CD4-positive, alpha-beta T cell treated with Interleukin-12 subunit alpha and Interleukin-12 subunit beta, for 1 hour (primary cell): ENCODE measurements at places on chromosomes 3 and 15.

DNA sequence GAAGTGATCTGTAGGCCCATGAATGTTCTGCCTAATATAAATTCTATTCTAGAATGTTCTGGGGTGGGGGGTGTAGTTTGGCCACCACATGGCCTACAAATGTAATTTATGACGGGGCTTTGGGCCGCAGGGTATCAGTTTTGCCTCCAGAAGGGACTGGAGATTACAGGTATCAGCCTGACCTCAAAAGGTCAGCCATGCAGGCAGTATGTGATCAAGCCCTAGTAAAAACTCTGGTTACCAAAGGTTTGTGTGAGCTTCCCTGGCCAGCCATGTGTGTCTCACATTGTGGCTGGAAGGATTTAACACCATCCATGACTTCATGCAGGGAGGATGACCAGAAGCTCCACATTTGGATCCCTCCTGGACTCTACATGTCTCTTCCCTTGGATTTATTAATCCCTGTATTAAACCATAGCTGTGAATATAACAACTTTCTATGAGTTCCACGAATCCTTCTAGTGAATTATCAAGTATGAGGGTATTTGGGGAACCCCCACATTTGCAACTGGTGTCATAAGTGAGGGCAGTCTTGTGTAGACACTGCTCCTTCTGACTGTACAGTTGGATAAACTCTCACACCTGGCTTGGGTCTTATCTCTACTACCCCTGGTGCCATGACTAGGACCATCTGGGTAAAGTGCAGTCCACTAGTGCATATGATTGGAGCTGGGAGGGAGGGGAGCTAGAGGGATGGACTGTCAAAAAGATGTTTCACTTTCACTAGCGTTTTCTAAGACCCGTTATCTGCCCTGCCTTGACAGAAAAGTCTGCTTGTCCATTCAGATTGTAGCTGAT, 50.0 kb upstream of the RFX7 start:
- no peak for DNase-seq

DNA sequence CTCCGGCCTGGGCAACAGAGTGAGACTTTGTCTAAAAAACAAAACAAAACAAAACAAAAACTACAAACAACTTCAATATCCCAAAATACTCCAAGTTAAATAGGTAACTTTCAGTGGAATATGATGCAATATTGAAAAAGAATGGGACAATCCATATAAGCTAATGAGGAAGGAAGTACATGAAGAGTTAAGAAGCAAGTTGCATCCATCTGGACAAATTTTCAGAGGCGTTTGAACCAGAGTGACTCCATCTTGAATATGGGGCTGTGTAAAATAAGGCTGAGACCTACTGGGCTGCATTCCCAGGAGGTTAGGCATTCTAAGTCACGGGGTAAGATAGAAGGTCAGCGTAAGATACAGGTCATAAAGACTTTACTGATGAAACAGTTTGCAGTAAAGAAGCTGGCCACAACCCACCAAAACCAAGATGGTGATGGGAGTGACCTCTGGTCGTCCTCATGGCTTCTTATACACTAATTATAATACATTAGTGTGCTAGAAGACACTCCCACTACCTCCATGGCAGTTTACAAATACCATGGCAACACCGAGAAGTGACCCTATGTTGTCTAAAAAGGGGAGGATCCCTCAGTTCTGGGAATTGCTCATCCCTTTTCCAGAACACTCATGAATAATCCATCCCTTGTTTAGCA, 58.1 kb upstream of the LCTL start:
- DNase-seq: no peak

DNA sequence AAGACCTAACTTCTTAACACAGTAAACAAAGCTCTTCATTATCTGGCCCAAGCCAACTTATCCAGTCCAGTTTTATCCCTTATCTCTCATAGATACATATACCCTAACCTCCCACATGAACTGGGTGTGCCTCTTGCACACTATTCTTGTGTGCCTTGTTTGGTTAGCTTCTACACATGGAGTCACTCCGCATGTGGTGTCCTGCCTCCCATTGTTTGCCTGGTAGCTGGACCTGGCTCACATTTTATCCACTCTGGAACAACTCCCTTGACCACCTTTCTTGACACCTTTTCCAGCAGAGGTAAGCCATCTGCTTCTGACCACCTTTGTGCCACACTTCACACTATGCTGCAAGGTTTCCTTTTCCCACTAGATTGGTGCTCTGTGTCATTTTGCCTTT, 15.2 kb downstream of the TIPARP start:
- no peak for DNase-seq

- DNase-seq: no peak
Measured at GRCh38 chr3:14063152-14063551, 61.5 kb downstream of the CHCHD4 start.

DNA sequence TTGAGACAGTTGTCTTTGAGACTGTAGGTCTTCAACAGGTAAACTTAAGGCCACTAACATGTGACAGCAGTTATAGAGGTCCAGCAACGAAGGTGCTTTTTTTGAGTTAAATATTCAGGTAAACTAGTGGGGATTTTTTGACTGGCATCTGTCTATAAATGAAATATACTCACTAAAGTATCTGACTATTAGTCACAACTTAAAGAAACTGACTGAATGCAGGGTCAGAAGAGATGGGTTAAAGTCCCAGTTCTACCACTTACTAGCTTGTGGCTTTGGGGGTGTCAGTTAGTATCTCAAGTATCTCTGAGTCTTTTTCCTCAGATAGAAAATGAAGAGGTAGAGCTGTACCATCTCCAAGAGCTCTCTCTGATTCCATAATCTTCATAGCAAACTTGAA, 18.0 kb downstream of the MIX23 start:
- no peak for DNase-seq

DNA sequence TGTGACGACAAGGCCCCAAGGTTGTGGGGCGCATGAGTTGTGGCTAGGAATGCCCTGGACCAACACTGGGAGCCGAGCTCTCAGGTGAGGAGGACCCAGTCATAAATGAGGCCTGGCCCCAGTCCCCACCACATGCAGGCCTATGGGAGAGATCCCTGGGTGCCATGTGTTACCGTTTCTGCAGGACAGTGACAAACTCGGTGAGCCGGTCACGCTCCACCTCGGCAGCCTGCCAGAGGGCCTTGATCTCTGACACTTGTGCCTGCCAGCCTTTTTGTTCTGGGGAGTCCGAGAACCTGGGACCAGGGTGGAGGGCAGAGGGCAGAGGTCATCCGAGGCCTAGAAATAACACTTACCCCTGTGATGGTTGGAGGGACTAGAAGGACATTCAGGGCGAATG, 27.7 kb upstream of the HHATL start:
- DNase-seq: no peak

DNA sequence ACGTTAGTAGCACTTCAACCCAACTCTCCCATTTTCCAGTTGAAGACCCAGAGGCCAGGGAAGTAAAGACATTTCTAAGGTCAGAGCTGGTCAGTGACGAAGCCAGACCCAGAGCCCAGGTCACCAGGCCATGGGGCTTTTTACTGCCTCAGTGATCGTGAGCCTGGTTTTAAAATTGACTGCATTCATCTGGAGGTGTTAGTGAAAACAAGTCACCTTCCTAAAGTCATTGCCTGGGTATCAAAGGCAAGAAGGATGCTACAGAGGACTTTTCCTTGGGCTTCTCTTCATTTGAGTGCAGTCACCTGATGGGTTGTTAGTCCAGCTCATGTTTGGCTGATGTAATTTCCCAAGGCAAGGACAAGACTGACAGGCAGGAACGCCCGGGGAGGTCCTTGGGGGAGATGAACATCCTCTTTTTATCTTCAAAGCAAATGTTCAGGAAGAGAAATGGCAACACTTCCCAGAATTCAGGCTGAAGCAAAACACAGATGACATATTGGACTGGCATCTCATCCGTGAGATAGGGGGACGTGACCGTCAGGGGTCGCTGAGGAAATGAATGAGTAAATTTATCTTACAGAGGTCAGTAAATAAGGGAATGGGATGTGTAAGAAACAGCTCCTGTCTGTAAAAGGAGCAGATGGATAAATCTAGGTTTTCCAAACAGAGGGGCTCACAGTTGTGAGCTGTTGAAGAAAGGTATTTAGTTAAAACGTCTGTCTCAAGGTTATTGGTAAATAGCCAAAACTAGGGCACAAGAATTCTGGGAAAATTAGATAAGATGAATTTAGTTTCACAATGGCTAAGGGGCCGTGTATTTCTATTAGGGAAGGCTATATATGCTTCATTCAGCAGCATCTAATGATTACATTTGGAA, 201.2 kb downstream of the OPA1 start:
- DNase-seq: no peak

DNA sequence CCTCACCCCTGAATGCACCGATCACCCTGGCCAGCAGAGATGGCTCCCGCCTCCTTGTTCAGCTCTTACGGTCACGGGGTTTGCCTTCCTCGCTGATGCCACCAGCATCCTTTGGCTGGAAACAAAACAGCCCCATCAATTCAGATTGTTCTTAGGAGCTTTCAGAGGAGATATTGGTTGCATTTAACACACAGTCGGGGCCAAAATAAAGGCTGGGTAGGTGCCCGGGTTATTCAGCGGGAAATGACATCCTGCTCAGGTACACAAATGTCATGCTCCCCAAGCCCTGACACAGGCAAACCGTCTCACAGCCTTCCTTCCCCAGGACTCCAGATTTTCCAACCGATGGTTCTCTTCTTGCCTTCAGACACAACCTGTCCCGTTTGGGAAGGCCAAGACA, 62.4 kb upstream of the MEF2A start:
- no peak for DNase-seq

DNA sequence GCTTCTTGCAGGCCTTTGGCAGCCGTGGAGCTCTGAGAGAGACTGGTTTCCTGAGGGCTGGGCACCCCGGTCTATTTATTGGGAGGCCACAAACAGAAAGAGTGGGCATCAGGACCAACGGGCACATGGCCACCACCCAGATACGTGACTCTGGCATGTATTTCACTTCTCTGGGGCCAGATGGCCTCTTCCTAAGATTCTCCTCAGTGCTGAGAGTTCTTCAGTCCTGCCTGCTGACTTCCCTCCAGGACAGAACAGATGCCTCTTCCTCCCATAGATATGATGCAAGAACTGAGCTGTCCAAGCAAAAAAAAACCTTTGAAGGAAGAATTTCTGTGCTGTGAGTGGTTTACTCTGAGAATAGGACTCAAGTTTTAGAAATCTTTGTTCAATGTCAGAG, 107.7 kb downstream of the IGF2BP2 start:
- no peak for DNase-seq

DNA sequence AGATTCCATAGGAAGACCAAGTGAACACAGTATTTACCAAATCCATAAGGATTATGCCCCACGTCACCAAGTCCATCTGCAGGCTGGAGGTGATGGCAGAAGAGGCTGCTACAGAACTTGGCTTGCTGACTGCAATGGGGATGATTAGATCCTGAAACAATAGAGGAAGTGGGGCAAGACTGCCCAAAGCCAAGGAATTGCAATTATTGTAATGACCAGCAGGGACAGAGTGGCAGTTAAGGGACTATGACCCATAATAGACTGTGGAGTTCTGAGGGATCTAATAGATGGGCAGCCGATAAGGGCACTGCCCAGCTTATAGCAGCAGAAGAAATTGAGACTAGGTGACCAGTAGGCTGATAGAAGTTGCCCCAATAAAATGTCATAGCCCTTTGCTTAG, 108.4 kb downstream of the MINAR1 start:
- DNase-seq: no peak

DNA sequence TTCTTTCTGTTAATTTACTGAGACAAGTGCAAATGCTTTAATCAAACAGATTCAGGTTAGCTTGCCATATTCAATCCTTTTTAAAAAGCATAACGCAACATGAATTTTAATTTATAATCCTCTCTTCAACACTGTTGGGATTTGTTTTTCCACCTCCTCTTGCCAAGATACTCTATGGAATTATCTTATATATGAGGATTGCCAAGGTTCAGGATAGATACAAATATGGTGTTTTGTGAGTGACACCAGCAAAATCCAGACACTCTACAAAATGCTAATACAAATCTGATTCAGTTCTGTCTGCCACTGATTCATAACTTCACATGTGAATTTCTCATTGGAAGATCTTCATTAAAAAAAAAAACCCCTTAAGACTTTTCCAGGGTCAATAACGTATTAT, 104.8 kb downstream of the FBN1 start:
- DNase-seq: no peak

GRCh38 chr3:153885359-153885758, 235.8 kb upstream of the ARHGEF26 start:
- DNase-seq: no peak

DNA sequence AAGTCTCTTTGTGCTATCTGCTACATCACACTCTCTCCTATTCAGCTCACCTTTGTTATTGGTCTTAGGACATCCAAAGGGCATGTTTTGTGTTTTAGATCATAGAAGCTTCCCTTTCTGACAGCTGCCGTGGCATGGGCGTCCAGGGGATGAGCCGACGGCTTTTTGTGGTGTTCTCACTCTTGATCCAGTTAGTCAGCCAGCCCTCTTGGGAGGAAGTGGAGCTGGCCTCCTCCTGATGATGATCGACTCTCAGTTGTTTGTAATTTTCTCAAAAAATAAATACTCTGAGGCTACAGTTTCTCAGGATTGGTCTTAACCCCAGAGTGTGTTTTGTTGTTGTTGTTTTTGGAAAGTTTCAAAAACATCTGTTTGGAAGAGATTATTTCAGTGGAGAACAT, 34.4 kb downstream of the BOC start:
- DNase-seq: no peak

DNA sequence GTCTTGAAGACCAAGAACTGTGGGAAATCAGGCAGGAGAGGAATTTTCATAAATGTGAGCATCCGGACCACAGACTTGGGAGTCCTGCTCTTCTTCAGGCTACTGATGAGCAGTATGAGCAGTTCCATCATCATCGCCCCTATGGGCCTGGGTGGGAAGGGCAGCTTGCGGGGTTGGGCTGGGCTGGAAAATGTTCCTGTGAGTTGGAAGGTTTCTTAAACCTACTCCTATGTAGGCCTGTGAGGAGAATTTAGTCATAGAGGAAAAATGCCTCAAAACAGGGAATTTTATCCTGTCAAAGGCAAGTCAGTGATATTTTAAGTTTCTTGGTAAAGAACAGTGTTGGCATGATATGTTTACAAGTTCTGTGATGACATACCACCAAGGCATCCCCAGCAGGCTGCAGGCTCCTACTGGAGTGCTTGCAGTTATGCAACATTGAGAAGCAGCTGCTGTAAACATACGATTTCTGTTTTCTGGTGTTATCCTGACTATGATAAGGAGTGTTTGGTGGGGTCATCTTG, 10.3 kb downstream of the MASP1 start:
- DNase-seq: no peak

- DNase-seq: no peak
Measured at GRCh38 chr3:127805026-127805753, 17.1 kb downstream of the MGLL start.

- no peak for DNase-seq
Measured at GRCh38 chr3:9349321-9350117, 13.3 kb upstream of the THUMPD3 start.

GRCh38 chr15:29596266-29596665, 226.0 kb downstream of the TJP1 start:
- DNase-seq: no peak

DNA sequence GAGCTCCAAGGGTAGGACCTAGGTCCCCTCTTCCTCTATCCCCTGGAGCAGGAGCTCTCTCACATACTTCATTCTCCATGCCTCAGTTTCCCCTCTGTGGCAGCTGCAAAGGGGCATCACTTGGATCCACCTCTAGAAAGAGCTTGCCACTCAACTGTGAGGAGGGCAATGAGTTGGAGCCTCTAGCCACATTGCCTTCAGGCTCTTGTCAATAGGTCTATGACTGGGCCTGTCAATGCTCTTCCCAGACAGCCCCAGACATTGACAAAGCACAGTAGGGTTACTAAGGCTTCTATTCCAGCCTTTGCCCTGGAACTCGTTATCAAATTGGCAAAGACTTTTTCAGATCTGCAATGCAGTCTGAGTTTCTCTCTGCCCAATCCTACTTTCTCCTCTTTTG, 4.4 kb upstream of the VIPR1 start:
- DNase-seq: no peak
